ENCODE measurements at places on chromosomes 12 and 14.
A peak's percentile ranks its signal among the peaks of the same experiment; 100 is the strongest.

GRCh38 chr14:58593977-58594376 lies 43.8 kb upstream of the DACT1 start:
- DNase-seq, result no peak

DNA sequence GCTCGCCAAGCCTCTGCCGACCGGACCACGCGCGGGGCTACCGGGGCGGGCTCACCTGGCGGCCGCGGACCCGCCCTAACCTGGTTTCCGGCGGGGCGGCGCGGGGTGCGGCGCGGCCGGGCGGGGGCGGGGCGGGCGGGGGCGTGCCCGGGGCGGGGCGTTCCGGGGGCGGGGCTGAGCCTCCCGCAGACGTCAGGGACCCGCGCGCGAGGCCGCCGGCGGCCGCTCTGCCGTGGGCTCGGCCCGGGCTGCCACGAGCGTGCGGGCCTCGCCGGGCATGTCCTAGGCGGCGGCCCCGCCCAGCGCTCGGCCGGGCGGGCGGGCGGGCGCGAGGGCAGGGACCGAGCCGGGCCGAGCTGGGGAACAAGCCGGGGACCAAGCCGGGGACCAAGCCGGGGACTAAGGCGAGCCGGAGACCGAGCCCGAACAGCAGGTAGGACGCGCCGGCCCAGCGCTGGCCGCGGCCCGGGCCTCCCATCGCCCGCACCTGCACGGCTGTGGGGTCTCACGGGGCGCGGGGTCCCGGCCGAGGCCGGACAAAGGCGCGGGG lies at the start of gene CEP170B:
CEP170B (plus strand) TSS at position 188 of the 550 bp plus-strand sequence. CDS start 3,183 bp downstream, outside the sequence.
- DNase-seq, result peak; percentile 21

DNA sequence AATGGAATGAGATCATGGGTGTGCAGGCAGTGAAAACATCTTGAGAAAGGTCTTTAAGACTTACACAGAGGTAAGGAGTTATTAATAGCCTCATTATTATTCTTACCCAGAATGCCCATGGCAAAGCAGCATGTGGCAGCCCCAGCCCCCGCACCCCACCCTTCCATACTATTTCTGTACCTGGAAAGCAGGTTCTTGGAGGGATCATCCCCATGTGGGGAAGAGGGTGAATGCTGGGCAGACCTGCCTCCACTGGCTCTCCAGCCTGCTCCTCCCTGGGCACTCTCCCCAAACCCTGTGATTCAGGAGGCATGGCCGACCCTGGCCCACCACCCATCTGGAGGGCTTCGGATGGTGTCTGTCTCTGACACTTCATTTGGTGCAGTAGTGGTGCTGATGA lies 28.3 kb downstream of the NPC2 start:
- DNase-seq, result no peak

DNA sequence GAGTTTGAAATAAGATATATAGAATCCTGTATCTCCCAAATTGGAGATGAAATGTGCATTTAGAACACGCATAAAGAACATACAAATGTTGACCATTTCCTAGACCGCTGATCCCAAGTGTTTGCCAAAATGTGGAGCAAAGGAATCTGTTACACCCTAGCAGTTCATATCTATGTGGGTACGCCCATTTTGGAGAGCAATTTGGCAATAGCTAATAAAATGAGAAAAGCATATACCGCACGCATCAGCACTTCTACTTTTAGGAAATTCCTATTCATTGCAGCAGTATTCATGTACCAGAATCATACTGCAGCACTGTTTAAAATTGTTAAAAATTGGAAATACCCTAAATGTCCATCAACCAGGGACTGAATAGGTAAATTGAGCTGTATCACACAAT lies 937.8 kb downstream of the BCL11B start:
- DNase-seq, result no peak

DNA sequence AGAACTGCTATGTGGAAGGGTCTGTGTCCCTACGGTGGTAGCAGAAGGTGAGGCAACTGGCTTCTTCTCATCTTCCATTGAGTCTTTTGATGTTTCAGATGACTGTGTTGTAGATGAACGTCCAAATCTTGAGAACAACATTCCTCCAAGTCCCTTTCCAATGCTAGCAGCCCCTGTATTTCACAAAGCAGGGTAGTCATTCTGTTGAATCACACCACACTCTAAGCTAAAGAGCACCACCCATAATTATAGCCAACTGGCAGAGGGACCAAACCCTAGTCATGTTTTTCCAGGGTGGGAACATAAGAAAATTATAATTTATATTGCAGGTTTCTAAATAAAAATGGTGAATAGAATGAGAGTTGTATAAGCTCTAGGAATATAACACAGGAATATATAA lies 98.7 kb downstream of the DDHD1 start:
- DNase-seq, result peak; percentile 67

- no peak for DNase-seq
Measured at GRCh38 chr14:100658181-100658886, 68.4 kb upstream of the DLK1 start.

GRCh38 chr12:12693111-12693671 lies 2.8 kb downstream of the GPR19 start:
- no peak for DNase-seq

DNA sequence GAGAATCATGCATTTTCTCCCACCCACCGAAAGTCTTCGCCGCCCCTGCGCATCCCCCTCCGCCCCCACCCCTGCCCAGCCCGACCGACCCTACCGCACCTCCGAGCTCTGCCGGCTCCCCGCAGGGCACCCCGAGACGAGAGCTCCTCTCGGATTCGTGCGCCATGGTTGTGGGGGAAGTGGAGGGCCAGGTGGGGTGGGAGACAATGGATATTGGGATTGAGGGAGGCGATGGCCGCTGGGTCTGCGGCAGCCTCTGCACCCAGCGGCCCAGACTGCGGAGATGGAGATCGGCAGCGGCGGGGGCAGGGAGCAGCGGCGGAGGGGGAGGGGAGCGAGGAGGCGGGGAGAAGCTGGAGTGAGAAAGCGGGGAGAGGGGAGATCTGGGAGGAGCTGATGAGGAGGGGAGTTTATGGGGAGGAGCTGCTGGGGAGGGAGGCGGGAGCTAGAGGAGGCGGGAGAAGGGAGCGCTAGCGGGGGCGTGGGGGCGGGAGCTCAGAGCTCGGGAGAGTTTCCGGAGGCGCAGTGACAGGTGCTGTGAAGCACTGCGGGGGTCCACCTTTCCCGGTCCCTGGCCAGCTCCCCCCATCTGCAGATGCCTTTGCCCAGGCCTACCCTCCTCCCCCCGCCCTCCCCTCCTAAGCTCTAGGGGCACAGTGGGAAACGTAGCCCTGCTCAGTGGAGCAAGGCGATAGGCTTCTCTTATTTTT lies at the start of gene SALL2:
SALL2 (minus strand) TSS at position 385 of the 710 bp plus-strand sequence; CDS start at position 166, 219 bp downstream.
- DNase-seq, result peak; percentile 68

DNA sequence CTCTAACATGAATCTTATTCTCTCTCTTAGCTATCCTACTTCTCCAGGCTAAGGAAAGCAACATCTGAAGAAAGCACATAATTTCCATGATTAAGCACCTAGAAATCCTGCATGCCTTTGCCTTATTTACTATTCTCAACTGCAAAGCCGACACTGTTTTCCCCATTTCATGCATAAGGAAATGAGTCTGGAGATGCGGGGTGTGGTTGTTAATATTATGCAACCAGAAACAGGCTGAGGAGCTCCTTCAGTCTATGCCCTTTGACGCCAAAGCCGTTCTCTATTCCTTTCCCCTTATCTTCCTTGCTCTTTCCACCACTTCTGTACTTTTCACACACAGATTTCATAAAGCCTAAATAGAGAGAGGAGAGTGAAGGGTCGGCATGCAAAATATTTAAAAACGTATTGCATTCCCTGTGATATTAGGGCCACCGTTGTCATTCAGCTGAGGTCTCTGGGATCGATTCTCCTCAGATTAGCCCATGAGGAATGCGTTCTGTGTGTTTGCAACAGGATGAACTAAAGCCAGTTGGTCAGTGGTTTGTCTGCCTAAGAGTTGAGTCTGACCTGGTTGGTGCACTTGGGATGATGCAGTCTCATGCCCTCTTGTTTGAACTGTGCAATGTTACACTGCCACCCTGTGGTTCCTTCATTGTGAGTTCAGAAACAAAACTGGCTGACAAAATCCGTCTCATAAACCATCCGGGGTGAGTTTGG lies 53.1 kb upstream of the PLEKHG7 start:
- DNase-seq, result peak; percentile 90

GRCh38 chr12:55831447-55831815 lies 2.0 kb upstream of the DNAJC14 start:
- no peak for DNase-seq

GRCh38 chr12:110079477-110080400 lies 31.4 kb upstream of the C12orf76 start:
- peak; percentile 39 for DNase-seq

GRCh38 chr14:49586673-49587460 lies 687 bp upstream of the RPS29 start:
- DNase-seq, result peak; percentile 82

DNA sequence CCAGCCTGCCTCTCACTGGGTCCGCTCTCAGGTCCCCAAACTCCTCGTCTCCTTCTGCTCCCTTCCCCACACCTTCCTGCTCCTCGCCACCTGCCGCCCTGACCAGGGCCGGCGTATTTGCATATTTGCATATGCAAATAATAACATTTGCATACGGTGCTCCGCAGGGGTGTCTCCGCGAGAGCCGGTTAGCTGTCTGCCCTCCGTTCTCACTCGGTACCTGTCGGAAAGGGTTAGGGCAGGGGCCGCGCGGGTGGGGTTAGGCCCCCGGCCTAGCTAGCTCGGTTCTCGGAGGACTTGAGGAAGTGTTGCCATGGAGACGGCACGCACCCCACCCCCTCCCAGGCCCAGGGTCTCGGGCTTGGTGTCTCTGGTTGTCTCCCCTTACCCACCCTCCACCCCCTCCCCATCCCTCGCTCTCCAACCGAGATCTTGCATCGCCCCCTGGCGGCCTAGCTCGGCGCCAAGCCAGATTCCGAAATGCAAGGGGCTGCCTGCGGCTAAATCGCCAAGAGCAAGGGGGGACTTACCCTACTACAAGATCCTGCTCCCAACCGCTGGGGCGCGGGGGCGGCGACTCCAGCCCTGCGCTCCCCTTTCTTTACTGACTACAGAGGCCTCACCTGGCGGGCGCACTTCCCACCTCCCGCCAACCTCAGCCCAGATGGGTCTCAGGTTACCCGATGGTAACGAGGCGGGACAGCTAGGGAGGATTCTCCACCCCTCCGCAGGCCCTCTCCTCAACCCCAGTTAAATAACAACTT lies 8.1 kb downstream of the STAC3 start:
- DNase-seq, result peak; percentile 35

- DNase-seq, result no peak
Measured at GRCh38 chr14:94360945-94361565, 27.3 kb downstream of the SERPINA1 start.
